ENCODE measurements at places on chromosomes 4 and X.

GRCh38 chrX:68824565-68825125 is 4.2 kb upstream of the EFNB1 start:
- DNase-seq = no peak

DNA sequence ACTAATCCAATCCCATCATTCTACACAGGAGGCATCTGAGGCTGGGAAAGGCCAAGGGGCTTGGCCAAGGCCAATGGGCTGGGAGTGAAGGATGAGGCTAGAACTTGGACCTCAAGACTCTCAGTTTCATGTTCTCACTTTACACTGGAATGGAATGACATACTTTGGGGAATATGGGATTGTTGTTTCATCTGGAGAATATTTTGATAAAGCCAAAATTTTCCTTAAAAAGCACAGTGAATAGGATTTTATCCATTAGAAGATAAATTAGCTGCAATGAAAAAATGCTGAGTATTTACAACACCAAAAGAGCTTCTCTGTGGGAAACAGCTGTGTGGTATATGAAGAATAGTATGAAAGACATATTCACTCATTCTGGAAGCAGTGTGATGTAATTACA is 29.3 kb downstream of the SMIM20 start:
- no peak for DNase-seq

- no peak for DNase-seq
Measured at GRCh38 chrX:125621588-125621927, 301.9 kb downstream of the TEX13C start.

DNA sequence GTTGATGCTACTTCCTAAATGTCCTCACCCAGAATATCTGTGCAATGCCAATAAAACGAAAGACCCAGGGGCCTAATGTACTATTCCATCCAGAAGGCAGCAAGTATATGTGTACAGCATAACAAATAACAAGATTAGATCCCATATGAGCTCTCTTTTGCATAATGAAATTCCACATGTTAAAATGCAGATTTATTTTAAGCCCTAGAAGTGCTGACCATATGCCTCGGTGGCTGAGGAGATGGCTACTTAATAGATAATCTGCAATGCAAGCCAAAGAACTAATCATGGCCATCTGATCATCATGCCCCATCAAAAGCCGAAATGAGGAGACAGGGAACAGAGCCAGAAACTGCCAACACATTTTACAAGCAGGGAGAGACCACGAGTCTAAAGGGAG is 293.5 kb downstream of the KCNIP4 start:
- no peak for DNase-seq

DNA sequence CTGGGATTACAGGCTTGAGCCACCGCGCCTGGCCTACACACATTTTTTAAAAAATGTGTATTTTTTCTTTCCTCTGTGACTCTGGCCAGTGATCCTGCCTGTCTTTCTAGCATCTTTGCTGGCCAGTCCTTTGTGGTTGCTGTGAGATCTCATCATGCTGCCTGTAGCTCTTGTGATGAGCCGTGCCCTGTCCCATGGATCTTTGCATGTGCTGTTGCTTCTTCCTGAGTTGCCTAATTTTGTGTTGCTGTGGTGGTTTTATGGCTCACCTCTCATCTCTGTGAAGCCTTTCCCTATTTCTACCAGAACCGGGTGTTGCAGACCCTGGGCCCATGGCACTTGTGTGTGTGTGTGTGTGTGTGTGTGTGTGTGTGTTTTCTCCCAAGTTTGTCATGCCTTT is 8.3 kb downstream of the NSD2 start:
- no peak for DNase-seq

GRCh38 chr4:6236816-6237390 is 32.7 kb upstream of the WFS1 start:
- no peak for DNase-seq

GRCh38 chr4:182380771-182381181 is 137.6 kb downstream of the TENM3 start:
- DNase-seq = no peak

- DNase-seq = no peak
Measured at GRCh38 chr4:100494166-100494565, 23.7 kb downstream of the EMCN start.

DNA sequence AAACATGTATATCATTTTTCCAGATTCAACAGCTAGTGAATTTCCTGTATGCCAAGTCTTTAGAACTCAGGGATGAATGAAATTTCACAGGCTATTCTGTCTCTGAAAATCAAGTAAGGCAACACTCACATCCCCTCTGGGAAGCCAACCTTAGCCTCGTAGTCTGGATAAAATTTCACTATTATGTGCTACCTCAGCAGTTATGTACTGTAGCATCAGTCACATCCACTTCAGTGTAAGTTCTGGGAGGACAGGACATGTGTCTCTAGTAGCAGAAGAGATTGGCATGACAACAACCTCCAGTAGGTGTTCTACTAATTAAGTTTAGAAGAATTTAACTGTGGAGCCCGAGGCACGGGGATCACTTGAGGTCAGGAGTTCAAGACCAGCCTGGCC is 42.4 kb upstream of the HS3ST1 start:
- no peak for DNase-seq

DNA sequence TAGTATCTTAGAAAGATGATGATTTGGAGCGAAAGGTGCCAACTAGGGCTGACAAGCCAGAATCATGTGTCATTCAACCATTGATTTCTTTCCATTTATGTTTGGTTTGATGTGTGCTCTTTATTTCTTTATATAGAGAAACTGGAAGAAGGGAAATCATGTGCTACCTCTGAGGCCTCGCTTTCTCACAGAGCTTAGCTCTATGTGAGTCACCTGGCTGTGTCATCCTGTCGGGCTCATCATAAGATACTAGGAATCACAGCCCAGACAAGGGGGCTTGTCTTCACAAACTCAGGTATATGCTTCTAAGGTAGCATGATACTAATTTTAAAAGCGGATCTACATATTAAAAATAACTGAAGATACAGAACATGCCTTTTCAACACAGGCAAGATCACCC is 81.7 kb upstream of the GPM6B start:
- no peak for DNase-seq

- DNase-seq = no peak
Measured at GRCh38 chrX:103877571-103877970, 45.5 kb upstream of the RAB9B start.

- DNase-seq = peak; percentile 9
Measured at GRCh38 chr4:112075129-112075753, 70.0 kb upstream of the FAM241A start.

DNA sequence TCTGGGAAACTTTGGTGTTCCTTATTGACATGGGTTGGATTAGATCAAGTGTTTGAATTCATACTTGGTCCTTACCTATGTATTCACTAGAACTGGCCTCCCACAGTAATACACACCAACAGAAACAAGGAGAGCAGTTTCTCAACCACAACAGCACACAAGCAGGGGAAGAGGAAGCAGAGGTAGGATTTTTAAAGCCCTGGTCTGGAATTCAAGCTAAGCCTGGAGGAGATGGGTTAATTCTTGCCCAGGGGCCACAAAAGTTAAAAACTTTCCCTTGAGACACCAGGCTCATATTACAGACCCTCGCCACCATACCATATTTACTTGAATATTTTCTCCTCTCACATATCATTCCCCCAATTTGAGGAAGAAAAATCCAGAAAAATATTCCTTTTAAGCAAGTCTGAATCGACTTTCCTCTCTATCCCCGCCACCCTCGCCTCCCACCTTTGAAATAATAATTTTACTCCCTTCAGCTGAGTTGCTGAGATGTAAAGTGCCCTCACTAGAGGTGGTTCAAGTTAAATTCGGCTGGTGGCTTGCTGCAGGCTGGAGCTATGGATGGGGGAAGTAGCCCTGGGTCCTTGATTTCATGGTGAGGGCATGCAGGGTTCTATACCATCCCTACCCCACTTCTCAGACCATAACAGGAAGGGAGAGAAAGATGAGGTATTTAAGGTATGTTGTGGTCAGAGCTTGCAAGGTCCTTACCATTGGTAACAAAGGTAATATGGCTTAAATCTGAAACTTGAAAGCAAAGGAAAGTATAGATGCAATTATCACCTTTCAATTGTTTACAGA is 440.2 kb downstream of the INPP4B start:
- peak; percentile 45 for DNase-seq

DNA sequence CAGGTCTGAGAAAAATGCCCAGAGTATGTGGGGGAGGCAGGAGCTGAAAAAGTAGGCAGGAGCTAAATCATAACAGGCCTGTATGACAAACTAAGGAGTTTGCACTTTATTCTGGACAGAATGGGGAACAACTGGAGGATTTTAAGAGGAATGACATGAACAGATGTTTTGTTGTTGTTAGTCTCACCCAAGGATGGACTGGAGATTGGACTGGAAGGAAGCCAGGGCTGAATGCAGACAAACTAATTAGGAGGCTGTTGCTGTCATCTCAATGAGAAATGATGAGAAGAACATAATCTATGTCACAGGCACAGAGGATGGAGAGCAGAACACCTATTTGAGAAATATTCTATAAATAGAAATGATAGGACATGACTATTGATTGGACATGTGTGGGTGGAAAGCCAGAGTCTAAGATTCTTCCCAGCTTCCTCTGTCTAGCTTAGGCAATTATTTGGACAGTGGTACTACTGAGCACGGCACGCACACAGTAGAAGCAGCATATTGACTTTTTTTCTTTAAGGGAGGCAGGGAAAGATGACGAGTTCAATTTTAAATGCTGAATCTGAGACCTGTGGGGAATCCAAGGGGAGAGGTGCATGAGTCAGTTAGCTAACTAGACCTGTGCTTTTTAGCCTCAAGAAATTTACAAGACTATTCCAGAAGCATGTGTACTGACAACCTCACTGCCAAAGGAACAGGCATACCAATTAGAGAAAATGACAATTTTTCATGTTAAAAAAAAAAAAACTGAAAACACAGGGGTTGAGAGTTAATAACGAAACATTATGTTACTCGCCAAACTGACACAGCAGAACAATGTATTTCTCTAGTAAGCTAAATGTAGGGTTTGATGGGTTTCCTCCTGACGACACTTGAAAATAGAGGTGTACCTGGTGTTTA is 963 bp upstream of the USO1 start:
- DNase-seq = peak; percentile 49

DNA sequence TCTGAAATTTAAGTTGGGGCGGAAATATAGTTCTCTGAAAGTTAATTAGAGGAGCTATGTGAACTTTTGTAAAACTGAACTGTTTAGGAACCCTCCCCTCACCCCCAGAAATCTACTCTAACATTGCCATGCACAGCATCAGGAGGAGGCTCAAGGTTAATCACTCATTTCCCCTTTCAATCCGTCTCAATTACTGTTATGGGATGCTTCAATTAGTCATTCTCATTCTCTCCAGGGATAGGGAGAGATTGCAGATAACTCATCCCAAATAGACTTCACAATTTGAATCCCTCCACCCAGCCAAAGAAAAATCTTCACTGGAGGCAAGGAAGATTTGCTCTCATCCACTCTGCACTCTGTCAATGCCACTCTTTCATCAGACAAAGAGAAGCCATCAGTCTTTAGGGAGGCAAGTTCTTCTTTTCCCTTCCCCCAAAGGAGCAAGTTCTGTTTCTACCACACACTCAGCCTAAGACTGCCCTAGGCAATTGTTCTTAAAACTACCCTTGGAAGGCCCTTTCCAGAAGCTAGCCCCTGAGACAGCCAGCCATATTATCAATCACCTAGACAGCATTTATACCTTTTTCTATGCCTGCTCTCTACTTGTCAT is 140.4 kb downstream of the SLC10A7 start:
- DNase-seq = no peak

GRCh38 chr4:119498527-119498926 is 130.1 kb downstream of the PDE5A start:
- DNase-seq = peak; percentile 39

- no peak for DNase-seq
Measured at GRCh38 chr4:139919004-139919403, 235.0 kb downstream of the MAML3 start.

DNA sequence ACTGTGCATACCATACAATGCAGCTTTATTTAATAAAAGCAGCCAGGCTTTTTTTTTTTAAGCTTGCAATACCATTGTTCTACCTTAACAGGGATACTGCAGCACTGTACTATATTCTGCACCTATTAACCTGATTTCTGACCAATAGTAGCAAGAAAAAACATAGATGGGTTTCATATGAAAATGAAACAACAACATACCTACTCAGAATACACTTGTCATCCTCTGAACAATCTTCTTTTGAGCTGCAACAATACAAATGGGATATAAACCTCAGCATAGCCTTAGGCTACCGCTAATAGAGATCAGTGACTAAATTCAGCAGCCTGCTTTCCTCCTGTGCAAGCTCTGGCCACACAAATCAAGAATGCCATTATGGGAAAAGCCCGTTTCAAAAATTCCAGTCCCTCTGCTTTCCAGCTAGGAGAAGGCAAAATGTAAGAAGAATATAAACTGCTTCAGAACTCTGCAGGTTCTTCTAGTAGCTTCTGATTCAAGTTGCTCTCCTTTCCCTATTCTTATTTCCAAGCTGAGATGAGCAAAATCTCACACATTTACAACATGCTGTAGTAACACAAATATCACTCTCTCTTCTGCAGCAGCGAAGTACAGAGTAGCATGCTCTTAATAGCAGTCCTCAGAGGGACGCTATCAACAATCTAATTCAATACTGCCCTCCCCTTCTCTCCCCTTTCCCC is 143.4 kb downstream of the KLHL13 start:
- DNase-seq = no peak

DNA sequence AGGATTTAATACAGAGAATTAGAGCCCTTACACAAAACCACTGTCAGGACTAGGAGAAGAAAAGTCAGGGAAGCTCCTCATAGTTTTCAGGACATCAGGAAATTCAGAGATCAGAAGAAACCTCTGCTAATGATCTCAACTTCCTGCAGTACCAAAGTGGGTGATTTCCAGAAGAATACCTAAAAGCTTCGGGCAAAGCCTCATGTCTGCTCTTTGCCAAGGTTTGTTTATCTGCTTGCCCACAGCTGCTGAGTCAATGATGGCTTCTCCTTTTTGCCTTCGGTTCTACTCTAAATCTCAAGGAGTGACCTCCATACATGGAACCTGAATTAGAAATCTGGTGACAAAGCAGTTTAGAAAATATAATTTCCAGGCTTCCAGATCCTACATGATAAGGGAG is 68.4 kb downstream of the USP38 start:
- DNase-seq = no peak

DNA sequence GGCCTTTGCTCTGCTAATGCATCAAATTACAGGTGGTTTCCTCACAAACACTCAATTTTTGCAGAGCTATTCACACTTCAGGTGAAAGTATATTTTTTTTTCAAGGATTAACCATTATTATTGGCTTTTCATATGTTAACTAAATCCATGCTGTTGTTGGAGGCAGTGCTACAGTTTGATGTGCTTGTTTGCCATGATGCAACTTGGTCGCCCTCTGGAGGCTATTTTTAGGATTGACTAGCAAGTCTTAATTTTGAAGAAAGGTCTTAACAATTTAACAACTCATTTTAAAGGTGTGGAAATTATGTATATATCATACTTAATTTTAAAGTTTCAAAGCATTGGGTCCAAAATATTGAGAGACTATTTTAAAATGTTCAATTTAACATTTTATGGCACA is 168.8 kb upstream of the FAM47A start:
- DNase-seq = no peak

- DNase-seq = no peak
Measured at GRCh38 chrX:16567681-16568080, 82.3 kb upstream of the S100G start.

- no peak for DNase-seq
Measured at GRCh38 chr4:88147799-88148217, 10.6 kb downstream of the ABCG2 start.

GRCh38 chr4:89640620-89641366 is 196.2 kb downstream of the SNCA start:
- peak; percentile 37 for DNase-seq

GRCh38 chrX:70488856-70489255 is 44.2 kb downstream of the DLG3 start:
- DNase-seq = no peak

- DNase-seq = no peak
Measured at GRCh38 chr4:20754036-20754435, 53.8 kb downstream of the PACRGL start.

Measured in right kidney (tissue), 9 donors.